ENCODE measurements at places on chromosomes 6 and 20.

GRCh38 chr6:12097791-12098190 is 85.7 kb downstream of the HIVEP1 start:
- no peak for DNase-seq

GRCh38 chr6:142008016-142008735 is 124.5 kb upstream of the GJE1 start:
- no peak for DNase-seq

GRCh38 chr6:137223370-137224131 is 4.4 kb upstream of the IFNGR1 start:
- no peak for DNase-seq

- no peak for DNase-seq
Observed at GRCh38 chr6:106789428-106790148, 160.2 kb downstream of the QRSL1 start.

GRCh38 chr6:117601811-117602150 is 530 bp downstream of the GOPC start:
- peak; percentile 14 for DNase-seq

GRCh38 chr6:114084327-114084890 is 113.5 kb upstream of the HDAC2 start:
- no peak for DNase-seq

DNA sequence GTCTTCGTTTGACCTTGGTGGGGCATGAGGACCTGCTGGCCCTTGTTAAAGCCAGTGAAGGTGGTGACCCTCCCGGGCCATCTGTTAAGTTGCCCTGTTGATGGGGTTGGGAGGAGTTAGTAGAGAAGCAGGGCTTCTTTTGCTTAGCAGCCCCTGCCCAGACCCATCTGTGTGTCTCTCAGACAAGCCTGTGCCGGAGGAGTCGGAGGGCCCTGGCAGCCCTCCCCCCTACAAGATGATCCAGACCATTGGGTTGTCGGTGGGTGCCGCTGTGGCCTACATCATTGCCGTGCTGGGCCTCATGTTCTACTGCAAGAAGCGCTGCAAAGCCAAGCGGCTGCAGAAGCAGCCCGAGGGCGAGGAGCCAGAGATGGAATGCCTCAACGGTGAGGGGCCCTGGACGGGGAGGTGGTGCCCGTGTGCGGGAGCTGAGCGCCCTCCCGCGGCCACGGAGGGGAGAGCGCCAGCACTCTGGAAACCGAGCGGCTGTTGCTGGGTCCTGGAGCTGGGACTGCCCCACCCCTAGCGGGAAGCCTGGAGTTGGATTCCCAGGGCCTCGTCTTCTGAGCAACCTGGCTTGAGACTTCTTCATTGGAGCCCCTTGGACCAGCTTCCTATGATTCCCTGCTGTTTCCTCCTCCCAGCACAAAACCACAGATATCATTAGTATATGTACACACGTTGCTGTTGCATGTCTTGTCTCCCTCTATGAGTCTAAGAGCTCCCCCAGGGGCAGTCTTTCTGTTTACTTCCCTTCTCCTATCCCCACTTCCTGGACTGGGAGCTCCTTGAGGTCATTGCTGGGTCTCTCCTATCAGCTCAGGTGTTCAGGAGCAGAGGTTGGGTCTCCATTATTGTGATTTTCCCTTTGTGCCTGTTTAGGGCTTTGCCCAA is 27.6 kb upstream of the SRF start:
- peak; percentile 70 for DNase-seq

GRCh38 chr6:2542858-2543218 is 207.9 kb downstream of the MYLK4 start:
- DNase-seq, result peak; percentile 74

- no peak for DNase-seq
Observed at GRCh38 chr20:37111926-37112455, 16.2 kb upstream of the RBL1 start.

DNA sequence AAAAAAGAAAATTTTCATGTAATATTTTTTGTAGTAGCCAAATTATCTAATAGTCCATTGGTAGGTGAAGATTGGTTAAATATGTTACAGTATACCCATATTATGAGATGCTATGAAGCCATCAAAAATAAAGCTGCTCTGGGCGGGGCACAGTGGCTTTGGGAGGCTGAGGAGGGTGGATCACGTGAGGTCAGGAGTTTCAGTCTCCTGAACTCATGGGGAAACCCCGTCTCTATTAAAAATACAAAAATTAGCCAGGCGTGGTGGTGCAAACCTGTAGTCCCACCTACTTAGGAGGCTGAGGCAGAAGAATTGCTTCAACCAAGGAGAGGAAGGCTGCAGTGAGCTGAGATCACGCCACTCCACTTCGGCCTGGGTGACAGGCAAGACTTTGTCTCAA is 360.5 kb downstream of the KIF16B start:
- DNase-seq, result no peak

DNA sequence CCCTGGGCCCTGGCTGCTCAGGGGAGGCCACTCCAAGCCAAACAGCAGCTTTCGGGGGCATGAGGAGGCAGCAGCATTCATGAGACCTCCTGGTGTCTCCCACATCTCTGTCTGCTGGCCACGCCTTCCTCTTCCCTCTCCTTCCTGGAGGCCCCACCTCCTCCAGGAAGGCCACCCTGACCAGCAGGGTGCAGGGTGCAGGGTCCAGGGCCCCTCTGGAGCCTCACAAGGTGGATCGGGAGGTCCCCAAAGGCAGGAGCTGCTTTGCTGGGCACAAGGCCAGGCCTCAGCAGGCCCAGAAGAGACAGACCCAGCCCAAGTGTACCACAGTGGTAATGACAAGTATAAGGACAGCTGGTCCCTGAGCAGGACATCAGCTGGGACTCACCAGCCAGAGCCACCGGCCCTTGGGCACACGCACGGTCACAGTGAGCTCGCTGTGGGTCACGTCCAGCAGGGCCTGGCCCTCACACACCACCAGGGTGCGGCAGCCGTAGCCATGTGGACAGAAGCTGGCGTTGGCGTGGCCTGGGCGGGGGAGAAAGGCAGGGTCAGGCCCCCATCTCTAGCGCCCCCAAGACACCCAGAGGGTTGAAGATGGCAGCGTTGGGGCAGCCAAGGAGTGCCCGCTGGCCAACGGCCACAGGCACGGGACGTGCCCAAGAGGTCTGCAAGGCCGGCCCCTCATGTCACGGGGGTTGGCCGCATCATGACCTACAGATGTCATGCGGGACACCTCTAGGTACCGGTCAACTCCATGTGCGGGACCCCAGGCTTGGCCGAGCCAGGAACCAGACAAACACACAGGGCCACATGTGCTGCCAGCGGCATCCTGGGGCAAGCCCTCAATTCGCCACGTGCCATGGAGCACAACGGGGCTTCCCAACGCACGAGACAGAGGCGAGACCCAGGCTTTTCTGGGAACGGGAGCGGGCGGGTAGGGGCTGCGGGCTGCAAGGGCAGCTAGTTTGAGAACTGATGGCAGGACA is 26.9 kb downstream of the ADRM1 start:
- DNase-seq, result no peak

GRCh38 chr6:107493158-107494057 is 3.5 kb downstream of the SOBP start:
- DNase-seq, result no peak

DNA sequence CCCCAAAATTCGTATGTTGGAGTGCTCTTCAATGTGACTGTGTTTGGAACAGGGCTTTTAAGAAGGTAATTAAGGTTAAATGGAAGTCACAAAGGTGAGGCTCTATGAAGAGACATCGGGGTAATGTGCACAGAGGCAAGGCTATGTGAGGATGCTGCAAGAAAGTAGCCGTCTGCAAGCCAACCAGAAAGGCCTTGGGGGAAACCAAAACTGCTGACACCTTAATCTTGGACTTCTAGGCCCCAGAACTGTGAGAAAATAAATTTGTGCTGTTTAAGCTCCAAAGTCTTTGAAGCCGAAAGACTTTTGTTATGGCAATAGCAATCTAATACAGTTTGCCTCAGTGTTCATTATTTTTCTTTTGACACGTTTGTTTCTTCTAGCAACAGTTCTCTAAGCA is 2.4 kb upstream of the IRAK1BP1 start:
- no peak for DNase-seq

DNA sequence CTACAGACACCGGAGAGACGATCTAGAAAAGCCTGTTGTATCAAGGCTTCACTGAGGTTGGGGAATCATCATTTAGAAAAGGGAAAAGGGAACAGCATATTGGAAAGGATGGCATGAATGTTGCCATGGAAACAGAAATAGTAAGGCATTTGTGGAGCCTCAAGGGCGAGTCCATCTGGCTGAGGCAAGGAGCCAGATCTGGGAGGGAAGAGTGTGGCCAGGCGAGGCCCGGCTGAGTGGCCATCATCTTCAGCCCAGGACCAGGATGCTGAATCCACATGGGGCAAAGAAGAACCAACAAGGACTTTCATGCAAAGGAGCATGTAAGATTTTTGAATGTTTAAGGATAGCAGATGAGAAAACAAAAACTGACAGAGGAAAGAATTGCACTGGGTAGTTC is 85.8 kb downstream of the MAP3K5 start:
- DNase-seq, result no peak
